ENCODE measurements at places on chromosomes 11 and 22.

- no peak for DNase-seq
Observed at GRCh38 chr11:128273736-128274135, 313.6 kb downstream of the ETS1 start.

DNA sequence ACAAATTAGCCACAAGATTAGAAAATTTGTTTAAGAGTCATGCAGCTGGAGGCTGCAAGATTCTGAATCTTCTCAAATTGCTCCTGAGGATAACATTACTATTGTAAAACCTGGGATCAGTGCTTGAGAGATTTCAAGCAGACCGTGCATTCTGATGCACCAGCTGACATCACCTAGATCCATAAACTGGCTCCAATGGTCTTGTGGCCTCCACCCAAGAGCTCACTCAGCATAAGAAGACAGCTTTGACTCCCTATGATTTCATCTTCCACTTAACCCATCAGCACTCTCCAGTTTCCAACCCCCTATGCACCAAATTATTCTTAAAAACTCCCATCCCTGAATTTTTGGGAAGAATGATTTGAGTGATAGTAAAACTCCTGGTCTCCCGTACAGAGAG, 1007.9 kb upstream of the TENM4 start:
- DNase-seq, result no peak

DNA sequence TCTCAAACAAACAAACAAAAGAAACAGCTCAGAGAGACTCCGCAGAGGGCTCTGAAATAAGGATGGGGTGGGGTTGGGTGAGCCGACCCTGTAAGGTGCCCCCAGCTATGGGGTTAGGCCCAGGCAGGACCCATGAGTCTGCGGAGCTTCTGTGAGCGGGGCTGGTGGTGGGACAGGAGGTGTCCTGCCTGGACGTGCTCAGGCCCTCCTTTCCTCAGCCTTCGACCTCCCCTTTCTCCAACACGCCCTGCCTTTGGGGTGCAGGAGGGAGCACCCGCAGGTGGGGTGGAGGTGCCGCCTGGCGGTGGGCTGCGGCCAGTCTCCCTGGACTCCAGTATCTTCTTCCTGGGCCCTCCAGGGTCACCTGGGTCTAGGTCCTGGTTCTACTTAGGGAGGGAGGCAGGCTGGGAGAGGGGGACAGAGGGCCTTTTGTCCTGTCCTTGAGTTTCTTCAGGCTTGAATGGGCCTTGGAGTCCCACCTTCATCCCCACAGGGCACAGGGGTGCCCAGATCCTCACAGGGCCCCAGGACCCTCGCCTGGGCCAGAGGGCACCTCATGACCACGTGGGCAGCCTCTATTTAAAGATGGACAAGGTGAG, 12.3 kb downstream of the PRR33 start:
- DNase-seq, result no peak

GRCh38 chr11:47854667-47855066, 6.5 kb upstream of the NUP160 start:
- DNase-seq, result no peak

- DNase-seq, result no peak
Observed at GRCh38 chr11:45745065-45745811, 59.7 kb upstream of the SLC35C1 start.

DNA sequence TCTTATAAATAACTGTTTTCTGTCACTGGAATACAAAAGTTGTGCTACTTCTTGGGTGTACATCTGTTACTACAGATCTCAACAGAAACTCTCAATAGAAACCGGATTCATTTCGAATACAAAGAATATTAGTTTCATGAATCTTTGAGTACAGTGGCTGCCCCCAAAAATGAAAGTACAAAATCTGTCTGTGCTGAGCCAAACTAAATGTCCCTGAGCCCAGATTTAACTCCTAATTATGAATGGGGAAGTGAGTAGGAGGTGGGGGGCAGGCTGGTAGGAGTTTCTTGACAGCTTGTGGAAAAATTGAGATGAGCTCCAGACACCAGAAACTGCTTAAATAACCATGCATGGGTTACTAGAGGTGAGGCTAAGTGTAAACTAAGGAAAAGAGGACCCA, 41.6 kb downstream of the PITPNB start:
- DNase-seq, result no peak

DNA sequence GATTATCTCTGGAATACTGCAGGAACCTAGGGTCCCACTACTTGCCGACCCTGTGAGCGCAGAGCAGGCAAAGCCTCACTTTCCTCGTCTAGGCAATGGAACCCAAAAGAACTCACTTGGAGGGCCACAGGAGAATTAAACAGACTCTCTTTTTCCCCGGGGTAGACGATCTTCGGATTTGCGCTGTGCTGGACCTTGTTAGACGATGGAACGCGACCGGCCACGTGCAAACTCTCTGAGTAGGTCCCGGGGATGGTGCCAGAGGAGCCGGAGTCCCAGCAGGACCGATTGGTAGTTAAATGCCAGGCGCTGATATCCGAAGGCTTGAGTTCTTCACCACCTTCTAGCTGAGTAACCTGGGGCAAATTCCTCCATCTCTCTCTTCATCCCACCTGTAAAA, 1.0 kb upstream of the SLC1A2 start:
- DNase-seq, result no peak

All from HEK293T (cell line).